ENCODE measurements at places on chromosomes 1 and 21.

DNA sequence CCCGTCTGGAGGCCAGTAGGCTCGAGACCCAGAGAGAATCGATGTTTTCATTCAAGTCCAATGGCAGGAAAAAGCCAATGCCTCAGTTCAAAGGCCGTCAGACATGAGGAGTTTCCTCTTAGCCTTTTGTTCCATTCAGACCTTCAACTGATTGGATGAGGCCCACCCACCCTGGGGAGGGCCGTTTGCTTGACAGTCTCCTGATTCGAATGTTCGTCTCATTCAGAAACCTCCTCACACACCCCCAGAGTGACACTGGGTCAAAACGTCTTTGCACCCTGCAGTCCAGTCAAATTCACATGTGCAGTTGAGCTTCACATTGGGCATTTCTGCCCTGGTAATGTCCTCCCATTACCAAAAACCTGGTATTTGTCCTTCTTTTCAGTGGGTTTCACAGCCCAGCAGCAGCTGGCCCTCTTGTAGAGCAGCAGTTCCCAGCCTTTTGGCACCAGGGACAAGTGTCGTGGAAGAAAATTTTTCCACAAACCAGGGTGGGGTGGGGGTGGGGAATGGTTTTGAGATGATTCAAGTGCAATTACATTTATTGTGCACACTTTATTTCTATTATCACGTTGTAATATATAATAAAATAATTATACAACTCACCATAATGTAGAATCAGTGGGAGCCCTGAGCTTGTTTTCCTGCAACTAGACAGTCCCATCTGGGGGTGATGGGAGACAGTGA lies 40.1 kb downstream of the RSPH1 start:
- DNase-seq: no peak

DNA sequence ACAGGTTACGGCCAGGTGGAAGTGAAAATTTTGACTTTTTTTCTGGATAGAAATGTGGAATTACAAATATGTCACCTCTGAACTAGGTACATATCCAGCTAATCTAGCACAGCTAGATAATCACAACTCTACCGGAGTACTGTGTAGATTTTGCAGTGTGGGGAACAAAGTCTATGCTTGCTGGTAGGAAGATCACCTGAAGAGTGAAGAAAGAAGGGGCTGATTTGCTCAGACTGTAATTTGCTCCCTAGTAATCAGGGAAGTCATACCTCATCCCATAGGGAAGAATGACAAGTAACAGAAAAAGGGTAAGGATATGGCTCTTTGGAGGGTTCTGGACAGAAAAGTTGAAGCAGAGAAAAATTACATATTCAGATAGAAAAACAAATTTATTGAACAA lies 319.6 kb upstream of the TMPRSS15 start:
- no peak for DNase-seq

DNA sequence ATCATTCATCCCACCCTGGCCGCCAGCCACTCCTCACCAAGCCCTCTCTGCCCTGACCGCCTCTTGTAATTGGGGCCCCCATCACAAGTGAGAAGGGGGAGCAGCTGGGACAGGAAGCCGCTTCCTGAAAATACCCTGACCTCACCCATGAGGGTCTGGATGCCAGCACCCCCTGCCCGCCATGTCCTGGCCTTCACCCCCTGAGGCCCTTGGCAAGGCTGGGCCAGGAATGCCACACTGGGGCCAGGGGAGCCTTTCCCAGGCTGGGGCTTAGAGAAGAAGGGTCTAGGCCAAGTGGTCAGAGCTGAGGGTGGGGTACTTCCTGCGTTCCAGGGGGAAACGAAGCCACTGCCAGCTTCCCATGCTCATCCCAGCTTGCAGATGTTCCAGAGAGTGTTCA lies 60.5 kb downstream of the TAS1R2 start:
- no peak for DNase-seq

GRCh38 chr1:112818990-112819689 lies 104.0 kb upstream of the PPM1J start:
- DNase-seq: no peak

DNA sequence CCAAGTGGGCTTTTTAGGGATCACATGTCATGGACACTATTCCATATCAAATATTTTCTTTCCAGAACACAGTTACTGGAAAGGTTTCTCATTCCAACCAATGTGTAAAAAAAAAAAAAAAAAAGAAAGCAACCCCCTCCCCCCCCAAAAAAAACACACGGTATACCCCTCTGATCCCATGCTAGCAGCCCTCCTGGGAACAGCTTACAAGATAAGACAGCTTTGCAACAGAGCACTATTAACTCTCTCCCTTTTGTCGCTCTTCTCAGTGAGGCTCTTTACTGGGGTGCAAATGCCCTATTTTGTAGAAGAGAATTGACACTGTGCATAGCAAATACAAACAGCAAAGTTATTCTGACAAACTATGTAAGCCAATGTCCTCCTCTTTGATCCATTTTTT lies 161.2 kb downstream of the NTMT2 start:
- DNase-seq: no peak

GRCh38 chr21:44914176-44914874 lies 6.4 kb downstream of the ITGB2 start:
- DNase-seq: no peak

GRCh38 chr1:223813645-223814044 lies 32.1 kb downstream of the TP53BP2 start:
- no peak for DNase-seq

- DNase-seq: no peak
Observed at GRCh38 chr1:32761253-32761877, 55.8 kb downstream of the YARS1 start.

- no peak for DNase-seq
Observed at GRCh38 chr1:200410566-200410878, 686 bp upstream of the ZNF281 start.

DNA sequence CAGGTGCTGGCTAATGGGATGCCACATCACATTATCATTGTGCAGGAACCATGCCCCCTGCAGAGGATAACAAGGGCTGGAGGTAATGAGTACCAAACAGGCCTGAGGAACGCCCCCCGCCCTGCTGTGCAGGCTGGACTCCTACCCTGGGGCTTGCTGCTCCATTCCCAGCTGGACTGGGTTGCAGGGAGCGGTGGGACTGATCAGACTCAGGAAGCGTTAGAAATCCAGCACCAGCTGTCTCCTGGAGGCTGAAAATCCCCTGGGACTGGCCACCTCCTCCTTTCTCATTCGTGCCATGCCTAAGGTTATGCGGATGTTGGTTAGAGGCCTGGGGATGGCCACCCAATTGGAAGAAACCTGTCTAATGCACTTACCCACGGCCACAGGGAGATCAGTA lies 36.9 kb upstream of the POU3F1 start:
- peak; percentile 89 for DNase-seq

- no peak for DNase-seq
Observed at GRCh38 chr1:47764461-47765046, 232.6 kb downstream of the TRABD2B start.

DNA sequence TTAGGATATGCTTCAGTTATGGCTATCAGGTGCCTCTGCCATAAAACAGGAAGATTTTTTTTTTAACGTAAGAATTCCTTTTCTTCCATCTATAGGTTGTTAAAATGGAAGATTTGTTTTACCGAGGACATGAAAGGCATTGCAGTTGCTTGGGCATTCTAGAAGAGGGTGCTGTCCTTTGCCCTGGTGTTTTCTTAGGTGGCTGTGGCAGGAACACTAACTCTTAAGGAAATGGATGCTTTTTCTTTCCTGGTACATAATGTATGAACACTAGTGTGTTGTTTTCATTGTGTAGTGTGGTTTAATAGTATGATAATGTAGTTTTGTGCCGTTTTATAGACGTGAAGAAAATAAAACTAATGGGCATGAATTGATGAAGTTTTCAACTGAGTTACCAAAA lies 47.2 kb downstream of the UCK2 start:
- no peak for DNase-seq

GRCh38 chr1:153659175-153659534 lies 652 bp downstream of the SNAPIN start:
- DNase-seq: no peak

GRCh38 chr1:236039740-236040685 lies 24.9 kb downstream of the NID1 start:
- DNase-seq: peak; percentile 35

DNA sequence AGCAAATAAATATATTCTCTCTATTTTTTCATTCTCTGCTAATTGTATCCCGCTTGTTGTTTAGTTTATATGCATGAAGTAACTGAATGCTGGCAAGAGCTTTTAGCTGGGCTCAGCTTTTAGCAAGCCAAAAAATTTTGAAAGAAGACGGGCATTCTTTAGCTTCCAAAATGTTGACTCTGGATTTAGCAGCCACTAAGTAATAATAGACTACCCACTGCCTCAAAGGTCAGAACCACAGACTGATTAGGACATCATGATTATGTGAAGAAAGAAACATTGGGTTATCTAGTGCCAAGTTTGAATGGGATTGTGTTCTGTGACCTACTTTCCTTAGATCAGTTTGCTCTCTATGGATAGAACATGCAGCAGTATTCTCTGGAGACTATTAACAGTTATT lies 80.3 kb upstream of the DPH5 start:
- no peak for DNase-seq

- peak; percentile 59 for DNase-seq
Observed at GRCh38 chr1:185291652-185292051, 25.4 kb downstream of the IVNS1ABP start.

DNA sequence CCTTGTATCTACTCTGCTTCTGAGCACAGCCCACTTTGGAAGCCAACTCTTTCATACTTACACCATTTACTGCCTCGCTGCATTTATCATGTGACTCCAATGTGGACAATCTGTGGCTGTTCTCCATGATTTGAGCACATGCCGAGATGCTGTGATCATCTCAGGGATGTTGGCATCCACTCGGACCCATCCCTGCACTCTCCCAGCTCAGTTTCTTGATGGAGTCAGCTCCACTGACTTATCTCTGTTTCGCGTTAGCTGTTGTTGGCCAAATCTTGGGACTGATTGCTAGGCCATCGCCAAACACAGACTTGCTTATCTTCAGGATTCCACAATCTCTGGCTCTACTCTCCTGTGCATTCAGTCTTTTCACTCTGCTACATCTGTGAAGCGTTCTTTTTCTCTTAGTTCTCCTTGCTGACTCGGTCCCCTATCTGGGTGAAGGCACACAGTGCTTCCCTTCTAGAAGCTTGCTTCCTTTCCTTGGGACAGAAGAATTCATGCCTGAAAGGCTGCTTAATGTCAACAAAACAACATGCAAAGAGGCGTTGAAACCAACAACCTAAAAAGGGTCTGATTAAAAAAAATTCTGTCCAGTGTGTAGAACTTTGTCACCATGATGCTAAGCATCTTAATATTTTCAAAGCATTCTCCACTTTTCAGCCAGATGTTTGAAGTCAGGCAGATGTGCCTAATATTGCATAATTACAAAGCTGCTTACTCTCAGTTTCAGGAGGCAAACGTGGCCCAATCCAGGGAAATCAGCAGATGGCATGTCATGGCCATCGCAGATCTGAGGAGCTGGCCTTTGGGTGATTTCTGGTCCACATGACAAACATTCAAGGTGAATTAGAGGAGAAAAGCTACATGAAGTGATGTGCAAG lies 120.7 kb downstream of the NGF start:
- no peak for DNase-seq

GRCh38 chr1:12438349-12438924 lies 179.6 kb downstream of the DHRS3 start:
- no peak for DNase-seq

DNA sequence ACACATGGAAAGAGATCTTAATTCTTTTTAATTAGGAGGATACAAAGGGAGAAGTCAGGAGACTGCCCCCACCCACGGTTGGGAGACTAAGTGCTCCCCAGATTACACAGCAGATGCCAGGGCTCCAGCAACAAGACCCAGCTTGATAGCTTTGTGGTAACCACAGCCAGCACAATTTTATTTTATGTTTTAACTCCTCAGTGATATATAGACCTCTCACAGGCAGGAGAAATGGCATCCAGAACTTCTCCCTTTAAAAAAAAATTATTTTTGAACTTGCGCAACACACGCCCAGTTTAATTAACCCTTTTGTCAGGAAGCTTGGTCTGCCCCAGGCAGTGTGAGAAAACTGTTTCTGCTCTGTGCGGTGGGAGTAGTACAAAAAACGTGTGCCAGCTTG lies 62.6 kb upstream of the ACOT11 start:
- peak; percentile 58 for DNase-seq

DNA sequence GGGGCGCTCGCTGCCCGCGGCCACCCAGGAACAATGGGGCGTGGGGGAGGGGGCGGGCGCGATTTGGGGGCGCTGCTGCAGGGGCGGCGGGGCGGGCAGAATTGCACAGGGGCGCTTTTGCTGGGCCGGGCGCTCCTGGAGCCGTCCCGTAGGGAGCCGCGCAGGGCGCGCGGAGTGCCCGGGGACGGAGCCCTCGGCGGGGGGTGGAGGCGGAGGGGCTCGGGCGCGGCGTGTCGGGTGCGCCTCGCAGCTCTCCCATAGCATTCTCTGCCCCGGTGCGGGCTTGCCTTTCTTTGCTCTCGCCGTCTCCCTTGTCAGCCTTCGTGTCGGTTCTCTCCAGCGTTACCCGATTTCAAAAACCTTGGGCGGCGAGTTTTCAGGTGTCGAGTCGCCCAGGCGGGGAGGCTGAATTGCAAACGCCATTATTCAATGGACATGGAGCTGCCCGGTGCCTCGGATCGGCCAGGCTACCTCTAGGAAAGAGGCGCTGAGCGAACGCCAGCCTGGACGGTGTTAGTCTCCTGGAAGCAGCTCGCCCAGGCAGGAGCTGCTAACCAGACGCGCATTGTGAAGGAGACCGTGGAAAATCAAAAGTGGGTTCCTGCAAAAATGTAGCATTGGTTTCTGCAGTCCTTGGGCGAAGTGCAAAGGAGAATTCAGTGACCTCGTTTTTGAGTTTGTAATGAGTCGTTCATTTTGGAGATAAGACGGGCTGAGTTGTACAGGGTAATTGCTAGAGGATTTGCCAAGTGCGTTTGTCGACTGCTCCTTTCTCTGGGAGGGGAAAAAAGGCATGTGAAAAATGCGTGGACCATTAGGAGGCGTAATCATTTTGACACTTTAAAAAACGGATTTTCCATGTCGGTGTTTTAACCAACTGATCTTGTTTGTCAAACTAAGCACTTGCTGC lies 626 bp downstream of the CXADR start:
- peak; percentile 65 for DNase-seq

DNA sequence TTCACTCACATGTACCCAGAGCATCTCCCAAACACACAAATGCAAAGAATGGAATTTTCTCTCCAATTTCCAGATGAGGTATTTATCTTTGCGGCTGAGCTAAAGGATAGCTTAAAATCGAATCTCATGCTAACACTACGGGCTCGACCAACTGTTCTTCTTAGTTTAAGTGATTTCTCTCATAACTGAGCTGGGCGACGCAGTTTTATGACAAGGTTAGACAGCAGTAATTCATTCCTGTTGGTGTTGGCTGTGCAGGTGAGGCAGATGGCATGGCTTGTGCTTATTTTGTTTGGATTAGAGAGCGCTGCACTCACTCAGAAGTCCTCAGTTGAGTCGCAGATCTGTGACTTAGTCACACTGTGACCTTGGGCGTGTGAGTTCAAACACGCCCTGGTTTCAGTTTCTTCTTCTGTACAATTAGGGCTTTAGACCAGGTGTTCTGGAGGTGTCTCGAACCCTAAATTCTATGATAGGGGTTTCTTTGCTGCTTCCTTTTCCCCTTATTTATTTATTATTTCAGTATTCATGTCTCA lies 41.5 kb upstream of the MRPS6 start:
- DNase-seq: no peak

GRCh38 chr1:9145021-9145668 lies 16.2 kb upstream of the GPR157 start:
- no peak for DNase-seq

- no peak for DNase-seq
Observed at GRCh38 chr1:166167572-166167925, 748 bp upstream of the FAM78B start.

- DNase-seq: no peak
Observed at GRCh38 chr1:19310061-19310460, 1.9 kb downstream of the AKR7A2 start.

GRCh38 chr1:241101622-241102021 lies 255.4 kb downstream of the RGS7 start:
- DNase-seq: no peak

Data from NCI-H524 (cell line).